NCI-H2107 (cell line): ENCODE measurements at places on chromosomes 6 and 20.

- peak; percentile 85 for DNase-seq
Measured at GRCh38 chr20:35539756-35540212, 2.1 kb upstream of the ERGIC3 start.

DNA sequence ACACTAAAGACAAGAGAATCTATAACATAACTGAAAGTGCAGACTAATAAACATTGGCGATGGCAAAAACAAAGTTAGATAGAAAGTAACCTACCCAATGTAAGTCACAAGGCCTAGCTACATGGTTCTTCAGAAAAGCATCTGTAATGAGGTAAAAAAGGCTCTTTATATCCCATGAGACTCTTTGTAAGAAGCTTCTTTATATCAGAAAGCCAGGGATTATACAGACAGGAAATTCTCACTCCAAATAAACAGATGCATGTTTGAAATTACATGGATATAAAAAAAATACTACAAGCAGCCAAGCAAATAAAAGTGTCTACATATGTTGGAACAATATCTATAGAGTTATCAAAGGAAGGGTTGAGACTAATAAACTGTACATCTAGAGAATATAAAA is 284.9 kb upstream of the NRSN1 start:
- DNase-seq, result no peak

- DNase-seq, result no peak
Measured at GRCh38 chr6:106223300-106223930, 102.1 kb downstream of the ATG5 start.

GRCh38 chr20:3764659-3765058 is 2.9 kb downstream of the ADISSP start:
- no peak for DNase-seq

DNA sequence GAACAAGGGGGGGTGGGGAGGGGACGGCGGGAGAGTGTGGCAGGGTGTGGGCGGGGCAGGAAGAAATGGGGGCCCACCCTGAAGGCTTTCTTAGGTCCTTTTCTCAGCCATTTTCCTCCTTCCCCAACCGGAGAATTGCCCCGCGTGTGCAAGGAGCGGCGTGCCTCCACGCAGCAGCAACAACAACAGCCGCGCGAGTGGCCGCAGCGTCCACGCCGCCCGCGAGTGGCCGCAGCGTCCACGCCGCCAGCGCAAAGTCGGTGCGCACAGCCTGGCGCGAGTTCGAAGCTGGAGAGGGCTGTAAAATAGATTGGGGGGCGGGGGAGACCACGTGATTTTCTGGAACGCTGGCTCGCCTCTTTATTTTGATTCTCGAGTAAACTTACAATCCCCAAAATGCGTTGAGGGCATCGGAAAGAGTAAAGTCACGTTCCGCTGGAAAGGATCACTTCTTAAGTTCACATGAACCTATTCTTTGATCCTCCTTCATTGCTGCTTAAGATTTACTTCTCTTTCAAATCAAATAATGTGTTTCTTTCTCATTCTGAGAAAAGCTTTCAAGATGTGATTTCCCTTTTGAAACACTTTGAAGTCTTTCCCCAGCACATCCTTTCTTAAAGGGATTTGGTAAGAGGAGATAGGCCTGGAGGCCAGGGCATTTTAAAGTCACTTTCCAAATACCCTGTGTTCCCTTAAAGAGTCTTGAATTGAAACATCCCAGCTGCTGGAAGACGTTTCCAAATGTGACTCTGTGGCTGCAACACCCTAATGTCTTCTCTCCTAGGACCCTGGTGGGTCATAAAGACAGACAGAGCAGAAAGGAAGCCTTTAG is 66.7 kb upstream of the ZNF217 start:
- DNase-seq, result no peak

GRCh38 chr6:73079611-73079955 is 145.7 kb downstream of the KHDC1L start:
- no peak for DNase-seq

DNA sequence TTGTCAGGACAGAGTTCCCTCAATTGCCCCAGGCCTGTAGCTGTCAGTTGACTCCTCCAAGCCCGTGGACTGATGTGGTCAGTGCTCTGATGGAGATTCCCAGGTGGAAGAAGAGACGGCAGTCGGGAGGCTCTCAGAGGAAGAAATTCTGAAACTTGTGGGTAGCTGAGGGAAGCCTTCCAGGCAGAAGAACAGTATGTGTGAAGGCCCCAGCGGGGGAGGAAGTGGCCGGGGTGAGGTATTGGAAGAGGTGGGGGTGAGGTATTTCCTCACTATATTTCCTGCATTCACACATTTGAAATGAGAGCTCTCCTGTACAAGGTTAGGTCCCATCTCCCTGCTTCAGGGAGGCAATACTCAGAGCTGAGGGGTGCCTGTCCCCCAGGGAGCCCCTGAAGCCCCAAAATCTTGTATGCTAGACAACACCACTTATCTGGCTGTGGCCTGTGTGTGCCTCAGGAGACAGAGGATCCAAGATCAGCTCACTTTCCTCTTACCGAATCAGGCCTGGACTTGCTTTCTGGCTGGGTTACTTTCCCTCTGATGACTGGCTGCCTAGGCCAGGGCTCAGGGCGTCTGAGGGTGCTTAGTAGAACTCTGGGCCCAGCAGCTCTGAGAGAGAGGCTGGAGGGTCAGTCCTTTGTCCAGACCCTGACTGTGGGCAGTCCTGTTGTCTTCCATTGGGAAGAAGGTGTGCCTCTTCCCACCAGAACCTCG is 49.3 kb upstream of the MYL9 start:
- no peak for DNase-seq
